ENCODE measurements at places on chromosomes 11 and 22.

- DNase-seq = no peak
Observed at GRCh38 chr11:126581871-126582648, 226.6 kb downstream of the ST3GAL4 start.

DNA sequence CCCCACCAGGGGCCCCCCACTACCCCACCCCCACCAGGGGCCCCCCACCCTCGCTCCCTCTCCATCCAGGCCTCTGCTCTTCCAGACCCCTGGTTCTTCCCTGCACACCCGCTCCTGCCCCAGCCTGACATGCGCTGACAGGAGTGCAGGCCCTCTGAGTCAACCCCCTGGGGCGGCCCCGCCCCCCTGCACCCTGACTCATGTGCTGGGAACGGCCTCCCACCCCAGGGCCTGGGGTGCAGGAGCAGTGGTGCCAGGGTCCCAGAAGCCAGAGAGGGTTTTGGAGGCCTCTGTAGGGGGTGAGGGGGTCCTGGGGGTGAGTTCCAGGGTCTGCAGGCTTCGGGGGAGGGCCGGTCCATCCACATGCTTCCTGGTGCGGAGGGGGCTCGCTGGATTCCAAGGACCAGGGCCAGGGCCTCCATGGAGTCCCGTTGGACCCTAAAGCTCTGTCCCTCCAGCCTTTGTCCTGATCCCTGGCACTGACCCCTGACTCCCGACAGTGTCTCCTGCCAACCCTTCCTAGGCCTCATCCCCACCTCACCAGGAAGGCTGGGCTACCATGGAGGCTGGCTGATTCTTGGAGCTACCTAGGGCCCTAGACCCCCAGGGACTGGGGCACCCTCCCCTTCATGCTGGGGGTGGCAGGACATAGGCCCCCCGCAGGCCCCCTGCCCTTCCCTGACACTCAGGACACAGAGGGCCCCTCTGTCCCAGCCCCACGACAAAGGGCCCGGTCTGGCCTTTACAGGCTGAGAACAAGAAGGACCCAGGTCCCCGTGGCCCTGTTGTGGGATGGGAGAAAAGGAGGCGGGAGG is 583 bp upstream of the PKP3 start:
- peak; percentile 81 for DNase-seq

DNA sequence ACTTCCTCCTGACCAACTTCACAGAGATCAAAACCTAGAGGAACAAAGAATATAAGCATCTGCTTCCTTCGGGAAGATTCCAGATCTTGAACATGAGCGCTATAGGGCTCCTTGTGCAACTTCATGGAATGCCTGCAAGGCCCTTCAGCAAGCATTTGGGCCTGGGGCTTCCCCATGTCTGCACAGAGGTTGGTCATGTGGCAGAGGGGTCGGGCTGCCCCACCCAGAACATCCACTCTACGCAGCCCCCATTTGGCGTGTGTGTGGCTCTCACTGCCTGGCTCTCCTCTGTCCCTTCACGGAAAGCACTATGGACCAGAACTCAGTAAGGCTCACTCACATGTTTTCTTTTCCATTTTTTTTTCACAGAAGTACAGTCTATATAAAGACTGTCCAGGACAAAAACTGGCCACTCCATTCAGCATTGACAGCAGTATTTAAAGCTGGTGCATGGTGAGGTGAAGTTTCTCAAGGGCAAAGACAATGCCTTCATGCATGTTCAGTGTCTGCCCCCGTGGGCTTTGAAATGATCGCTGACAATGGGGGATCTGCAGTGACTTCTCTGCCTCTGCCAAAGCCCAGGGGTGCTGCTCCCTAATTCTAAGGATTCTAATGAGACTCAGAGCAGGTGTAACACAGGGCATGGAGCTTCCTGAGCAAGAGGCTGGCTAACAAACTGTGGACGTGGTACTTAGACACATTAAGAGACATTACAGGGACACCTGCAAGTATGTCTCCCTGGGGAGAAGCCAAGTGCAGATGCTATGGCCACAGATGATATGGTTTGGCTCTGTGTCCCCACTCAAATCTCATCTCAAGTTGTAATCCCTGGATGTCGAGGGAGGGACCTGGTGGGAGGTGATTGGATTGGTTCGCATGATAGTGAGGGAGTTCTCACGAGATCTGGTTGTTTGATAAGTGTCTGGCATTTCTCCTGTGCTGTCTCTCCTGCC is 66.5 kb upstream of the PITPNB start:
- no peak for DNase-seq

- peak; percentile 54 for DNase-seq
Observed at GRCh38 chr11:10693509-10694081, at the start of gene IRAG1. IRAG1 (minus strand) TSS chr11:10693755; CDS start chr11:10693602, 153 bp downstream.

- DNase-seq = no peak
Observed at GRCh38 chr11:119471329-119471728, 48.4 kb upstream of the THY1 start.

Data from HFFc6 (cell line).